Frontal cortex (tissue), 4 donors: ENCODE measurements at places on chromosomes 11 and 22.

- DNase-seq, result no peak
These were observed 188.2 kb upstream of the TBCEL start for GRCh38 chr11:120835601-120836228.

- DNase-seq, result peak; percentile 69
These were observed 5.7 kb downstream of the FTH1 start for GRCh38 chr11:61961570-61962212.

- DNase-seq, result no peak
These were observed 471.0 kb downstream of the INSC start for GRCh38 chr11:15585602-15586331.

DNA sequence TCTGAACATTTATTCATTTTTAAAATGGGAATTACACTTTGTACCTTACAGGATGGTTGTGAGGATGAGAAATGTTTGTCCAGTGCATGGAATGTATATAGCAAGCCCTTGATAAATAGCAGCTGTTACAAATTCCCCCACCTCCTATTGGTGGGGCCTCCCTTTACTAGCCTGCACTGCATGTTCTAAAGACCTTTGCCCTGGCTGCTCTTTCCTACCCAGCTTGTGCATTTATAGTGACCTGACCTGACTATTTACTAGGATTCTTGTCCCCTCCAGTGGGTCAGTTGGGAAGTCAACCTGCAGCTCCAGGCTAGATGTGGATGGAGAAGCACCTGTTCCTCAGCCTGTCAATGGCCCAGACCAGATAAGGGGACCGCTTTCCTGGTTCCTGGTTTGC, 180.3 kb downstream of the HIPK3 start:
- no peak for DNase-seq

DNA sequence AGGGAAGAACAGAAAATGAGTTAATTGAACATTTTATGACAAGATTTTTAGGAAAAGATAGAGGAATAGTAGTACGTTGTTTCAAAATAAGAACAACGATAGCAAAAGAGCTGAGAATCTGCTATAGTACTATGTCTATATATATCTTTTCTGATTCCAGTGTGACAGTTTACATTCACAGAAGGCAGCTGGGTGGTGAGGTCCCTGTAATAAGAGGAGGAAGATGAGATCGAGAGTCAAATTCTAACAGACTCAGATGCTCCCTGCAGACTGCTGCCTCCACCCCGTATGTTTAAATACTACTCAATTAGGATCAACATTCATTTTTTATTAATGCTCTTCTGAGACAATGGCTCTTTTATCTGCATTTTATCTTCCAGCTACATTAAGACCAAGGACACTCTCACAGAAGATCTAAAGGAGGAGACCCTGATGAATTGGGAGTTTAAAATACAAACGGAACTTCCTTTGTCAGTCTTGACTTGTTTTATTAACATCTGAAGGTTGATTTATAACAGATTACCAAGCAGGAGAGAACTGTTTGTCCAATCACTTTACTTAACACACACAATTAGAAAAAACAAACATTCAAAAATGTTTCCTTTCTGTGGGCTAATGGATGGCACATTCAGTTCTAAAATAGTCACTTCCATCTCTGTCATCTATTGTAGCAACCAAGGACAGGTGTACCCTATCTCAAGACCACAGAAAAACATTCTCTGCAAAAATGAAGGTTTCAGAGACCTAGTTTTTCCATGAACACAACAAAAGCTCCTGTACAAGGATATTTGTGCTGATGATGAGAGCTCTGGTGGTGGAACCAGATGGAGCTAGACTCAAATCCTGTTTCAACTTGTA, 240.2 kb downstream of the CADM1 start:
- no peak for DNase-seq

DNA sequence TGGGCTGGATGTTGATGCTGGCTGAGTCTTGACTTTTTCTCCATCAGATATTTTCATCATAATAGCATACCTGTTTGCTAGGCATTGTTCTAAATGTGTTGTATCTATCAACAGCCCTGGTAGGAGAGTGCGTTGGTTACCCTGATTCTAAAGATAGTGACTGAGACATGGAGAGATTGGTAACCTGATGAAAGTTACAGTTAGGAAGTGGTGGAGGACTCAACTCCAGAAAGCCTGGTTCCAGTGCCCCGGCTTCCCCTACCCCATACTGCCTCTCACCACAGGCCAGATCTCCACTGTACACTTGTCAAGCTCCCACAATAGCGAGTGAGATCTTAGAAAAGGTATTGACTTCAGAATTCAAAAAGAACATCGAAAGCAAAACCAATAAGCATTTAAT, 22.8 kb upstream of the RELT start:
- DNase-seq, result no peak

GRCh38 chr11:14905104-14906033, 13.3 kb upstream of the CYP2R1 start:
- peak; percentile 47 for DNase-seq

- no peak for DNase-seq
These were observed 68.2 kb upstream of the AMPD3 start for GRCh38 chr11:10386861-10387205.

- no peak for DNase-seq
These were observed 1008.4 kb downstream of the BRD1 start for GRCh38 chr22:48819232-48819631.

DNA sequence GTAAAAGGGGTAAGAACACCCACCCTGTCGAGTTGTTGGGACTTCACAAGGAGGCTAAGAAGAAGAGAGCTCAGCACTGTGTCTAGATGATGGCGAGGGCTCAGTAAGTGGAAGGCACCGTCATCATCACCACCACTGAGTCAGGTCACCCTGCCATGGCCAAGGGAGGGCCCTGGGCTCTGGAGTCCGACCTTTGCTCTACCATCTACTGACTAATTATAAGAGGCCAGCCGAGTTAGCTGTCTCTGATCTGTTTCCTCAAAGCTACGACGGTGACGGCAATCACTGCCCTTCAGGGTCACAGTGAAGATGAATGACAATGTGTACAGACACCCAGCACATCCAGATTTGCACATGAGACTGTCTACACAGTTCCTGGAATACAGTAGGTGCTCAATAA, 29.3 kb downstream of the KIAA0930 start:
- DNase-seq, result no peak

GRCh38 chr11:5550440-5551095, 2.2 kb upstream of the OR52H1 start:
- DNase-seq, result no peak

DNA sequence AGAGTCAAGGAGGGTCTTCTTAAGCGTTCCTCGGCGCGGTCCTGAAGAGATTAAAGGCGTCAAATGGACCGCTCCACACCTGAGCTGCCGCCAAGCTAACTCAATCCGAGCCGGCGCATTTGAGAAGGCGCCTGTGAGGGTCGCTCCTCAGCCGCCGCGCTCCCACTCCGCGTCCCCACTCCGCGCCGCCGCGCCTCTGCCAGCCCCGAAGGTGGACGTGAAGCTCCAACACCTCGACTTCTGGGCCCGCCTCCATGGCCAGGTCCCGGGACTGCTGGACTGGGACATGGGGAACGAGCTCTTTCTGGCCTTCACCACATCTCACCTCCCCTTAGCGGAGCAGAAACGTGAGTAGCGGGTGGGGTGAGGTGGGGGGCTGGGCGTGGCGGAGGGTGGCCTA, at the start of gene FOXR1:
TSS of gene FOXR1 (plus strand) at position 116 of the 400 bp plus-strand sequence. CDS start at position 287, 171 bp downstream.
- DNase-seq, result no peak

- peak; percentile 68 for DNase-seq
These were observed 15.7 kb upstream of the PGA3 start for GRCh38 chr11:61187505-61188130.

DNA sequence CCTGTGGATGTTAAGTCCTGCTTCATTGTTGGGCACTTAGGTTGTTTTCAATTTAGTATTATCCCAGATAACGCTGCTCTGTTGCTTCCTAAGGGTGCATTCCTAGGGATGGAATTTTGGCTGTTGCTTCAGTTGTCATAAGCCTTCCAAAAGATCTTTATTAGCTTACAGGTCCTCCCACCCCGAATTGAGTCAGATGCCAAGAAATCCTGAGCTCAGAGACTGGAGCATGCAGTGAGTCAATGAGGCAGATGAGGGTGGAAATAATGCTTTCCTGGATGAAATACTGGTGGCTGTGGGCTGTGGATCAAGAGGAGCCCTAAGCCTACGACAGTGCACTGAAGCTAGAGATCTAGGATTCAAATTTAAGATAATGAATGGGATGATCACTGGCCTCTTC, 10.7 kb upstream of the IL18BP start:
- DNase-seq, result no peak

DNA sequence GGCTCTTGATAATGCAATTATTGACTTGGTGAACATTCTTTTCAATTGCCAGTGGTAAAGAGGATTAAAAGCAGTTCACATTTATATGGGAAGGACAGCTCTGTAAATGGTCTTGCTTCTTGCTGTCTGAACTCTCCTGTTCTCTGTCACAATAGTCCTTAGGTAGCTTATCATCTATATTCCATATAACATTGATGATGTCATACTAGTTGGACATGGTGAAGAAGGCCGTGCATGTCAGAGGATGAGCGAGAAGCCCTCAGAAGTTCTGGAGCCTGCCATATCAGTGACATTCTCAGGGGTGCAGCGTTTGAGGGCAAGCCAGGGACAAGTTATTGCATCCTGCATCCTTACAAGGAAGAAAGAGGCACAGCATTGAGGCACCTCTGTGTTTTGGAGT, 2.6 kb upstream of the CHKB start:
- no peak for DNase-seq

GRCh38 chr22:44172370-44173108, 8.2 kb upstream of the PARVG start:
- DNase-seq, result peak; percentile 63

- no peak for DNase-seq
These were observed 6.1 kb downstream of the P2RY2 start for GRCh38 chr11:73223998-73224730.

DNA sequence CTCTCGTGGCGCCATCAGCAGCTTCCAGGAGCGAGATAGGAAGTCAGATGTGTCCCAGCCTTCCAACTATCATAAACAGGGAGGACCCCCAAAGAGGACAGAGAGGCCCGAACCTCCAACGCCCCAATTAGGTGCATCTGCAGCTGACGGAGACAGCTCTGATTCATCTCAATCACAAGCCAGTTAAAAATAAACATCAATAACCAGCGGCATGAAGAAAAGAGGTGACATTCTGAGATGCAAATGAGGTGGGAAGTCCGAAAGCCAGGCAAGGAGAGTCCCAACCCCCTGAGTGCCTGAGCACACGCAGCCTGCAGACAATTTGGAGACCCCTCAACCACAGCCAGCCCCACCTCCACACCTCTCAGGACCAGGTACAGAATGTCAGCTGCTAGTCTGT, 28.1 kb upstream of the IGSF9B start:
- no peak for DNase-seq

- DNase-seq, result no peak
These were observed 8.1 kb downstream of the SGSM1 start for GRCh38 chr22:24813861-24814770.

- DNase-seq, result peak; percentile 70
These were observed 21.8 kb upstream of the RRM1 start for GRCh38 chr11:4072668-4073285.

DNA sequence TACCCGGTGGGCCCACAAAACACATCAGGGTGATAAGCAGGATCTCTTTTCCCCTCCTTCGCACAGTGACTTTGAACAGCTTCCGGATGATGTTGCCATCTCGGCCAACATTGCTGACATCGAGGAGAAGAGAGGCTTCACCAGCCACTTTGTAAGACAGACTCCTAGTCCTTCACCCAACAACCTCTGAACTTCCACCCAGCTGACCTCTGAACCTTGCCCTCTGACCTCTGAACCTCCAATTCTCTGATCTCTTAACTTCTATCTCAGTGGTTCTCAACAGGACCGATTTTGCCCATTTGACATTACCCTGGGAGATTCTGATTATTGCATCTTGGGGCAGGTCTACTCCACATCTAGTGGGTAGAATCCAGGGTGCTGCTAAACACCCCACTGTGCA, 3.2 kb downstream of the NCF4 start:
- DNase-seq, result no peak

- DNase-seq, result no peak
These were observed 150.3 kb downstream of the LRRC4C start for GRCh38 chr11:41309111-41309522.

DNA sequence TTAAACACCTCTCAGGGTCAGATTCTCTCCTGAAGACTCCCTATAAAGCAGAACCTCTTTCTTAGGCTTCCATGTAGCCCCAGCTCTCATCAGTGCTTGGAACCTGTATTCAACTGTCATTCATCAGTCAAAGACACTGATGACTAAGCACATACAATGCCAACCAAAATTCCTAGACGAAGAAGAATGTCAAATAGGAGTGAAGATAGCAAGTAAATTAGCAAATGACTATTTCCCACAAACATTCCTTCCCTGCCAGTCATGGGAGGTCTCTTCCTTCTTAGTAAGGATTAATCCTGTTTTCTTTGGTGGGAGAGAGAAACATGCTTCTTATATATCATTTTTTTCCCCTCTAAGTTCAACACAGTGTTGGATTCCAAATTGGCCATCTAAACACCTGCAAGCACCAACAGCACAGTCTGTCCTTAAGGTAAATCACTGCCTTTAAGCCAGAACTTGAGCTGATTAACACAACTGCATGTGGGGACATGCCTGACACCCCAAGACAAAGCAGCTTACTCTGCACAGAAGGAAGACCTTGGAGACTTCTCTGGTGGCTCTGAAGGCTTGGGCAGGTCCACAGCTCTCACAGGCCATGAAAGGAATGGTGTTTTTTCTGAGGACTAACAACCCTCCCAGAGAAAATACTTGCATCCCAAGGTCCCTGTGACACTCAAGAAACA, 47.5 kb upstream of the ME3 start:
- DNase-seq, result no peak

DNA sequence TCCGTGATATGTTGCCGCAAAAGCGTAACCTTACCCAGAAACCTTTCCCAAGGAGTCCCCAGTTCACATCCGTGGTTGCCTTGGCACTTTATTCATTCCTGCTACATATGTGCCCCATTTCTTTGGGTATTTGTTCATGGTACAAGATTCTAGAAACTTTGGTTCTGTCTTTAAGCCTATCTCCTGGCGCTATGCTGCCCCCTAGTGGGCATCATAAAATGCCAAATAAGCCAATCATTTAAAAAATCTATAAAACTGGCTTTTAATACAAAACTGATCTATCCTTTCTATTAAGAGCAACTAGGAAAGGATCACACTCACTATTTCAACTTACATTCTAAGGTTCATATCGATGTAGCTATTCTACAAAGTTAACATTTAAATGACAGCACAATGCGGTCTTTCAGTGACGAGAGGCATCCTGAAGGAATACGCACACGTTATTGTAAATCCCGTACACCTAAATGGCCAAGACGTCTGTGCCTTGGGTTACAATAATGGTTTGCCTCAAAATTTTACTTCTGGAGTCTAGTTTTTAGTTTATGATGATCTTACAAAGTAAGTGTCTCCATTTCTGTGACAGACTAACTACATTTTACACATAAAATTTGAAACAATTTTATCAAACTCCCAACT, 16.2 kb downstream of the PIWIL3 start:
- peak; percentile 53 for DNase-seq

DNA sequence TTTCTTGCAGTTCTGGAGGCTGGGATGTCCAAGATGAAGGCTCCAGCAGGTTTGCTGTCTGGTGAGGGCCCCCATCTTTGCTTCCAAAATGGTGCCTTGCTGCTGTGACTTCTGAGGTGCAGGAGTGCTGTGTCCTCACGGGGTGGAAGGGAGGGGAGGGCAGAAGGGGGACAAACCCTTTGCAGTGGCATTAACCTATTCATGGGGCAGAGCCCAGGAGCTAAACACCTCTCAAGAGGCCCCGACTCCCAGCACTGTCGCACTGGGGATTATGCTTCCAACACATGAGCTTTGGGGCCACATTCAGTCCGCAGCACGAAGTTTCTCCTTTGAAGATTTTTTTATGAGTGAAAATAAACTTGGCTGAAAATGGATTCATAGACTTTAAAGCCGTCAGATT, 25.5 kb upstream of the OSBPL5 start:
- DNase-seq, result no peak
